IPS DF 6.9 (cell line): ENCODE measurements at places on chromosomes 7 and 10.

- DNase-seq, result no peak
These were observed 2.4 kb downstream of the ZNF467 start for GRCh38 chr7:149770728-149771636.

GRCh38 chr7:2698581-2699288, 10.7 kb downstream of the AMZ1 start:
- no peak for DNase-seq

DNA sequence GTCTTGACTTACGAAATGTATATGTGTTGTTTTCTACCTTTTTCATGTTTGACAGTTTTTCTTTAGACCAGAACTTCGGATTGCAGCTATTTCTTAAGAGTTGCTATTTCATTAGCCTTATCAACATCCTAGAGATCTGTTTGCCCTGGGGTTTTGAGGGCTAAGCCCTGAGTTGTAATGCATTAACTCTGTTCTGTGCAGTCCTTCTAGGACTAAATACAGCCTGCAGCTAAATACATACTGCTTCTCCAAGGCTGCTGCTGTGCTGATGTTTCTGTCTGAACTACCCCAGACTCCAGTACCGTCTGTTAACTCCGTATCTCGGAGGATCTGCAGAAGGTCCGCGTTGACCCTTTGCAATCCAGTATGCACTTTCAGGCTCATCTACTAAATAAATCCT, 26.5 kb downstream of the KIAA1217 start:
- DNase-seq, result no peak

DNA sequence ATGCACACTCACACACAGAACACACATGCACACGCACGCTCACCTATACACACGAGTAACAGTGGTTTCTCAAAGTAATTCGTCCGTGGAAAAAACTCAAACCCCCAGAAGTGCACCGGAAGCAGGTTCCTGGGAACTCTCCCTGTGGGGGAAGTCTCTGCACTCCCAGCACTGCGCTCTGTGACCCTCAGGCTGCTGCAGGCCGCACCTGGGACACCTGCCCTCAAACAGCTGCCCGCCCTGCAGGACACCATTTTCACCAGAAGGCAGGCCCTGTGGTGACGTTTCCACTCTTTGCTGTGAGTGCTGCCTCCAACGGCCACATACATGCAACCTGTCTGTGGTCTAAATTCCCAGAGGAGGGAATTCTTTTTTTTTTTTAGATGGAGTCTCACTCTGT, 21.3 kb downstream of the YKT6 start:
- DNase-seq, result no peak

DNA sequence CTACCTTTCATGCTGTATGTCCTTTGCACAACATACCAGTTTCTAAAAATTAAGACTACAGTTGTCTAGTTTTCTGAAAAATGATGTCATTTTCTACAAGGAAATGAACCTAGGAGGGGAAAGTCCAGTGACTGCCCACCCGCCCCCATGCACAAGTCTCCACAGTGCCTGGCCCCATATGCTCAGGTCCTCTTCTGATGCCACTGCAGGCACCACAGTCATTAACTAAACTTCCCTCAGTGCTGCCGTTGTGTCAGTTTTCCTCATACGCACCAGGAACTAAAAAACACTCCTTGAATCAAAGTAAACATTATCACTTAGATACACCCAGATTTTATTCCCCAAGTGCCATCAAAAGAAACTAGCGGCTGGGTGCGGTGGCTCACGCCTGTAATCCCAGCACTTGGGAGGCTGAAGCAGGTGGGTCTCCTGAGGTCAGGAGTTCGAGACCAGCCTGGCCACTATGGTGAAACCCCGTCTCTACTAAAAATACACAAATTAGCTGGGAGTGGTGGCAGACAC, 6.9 kb upstream of the TNS3 start:
- DNase-seq, result no peak

DNA sequence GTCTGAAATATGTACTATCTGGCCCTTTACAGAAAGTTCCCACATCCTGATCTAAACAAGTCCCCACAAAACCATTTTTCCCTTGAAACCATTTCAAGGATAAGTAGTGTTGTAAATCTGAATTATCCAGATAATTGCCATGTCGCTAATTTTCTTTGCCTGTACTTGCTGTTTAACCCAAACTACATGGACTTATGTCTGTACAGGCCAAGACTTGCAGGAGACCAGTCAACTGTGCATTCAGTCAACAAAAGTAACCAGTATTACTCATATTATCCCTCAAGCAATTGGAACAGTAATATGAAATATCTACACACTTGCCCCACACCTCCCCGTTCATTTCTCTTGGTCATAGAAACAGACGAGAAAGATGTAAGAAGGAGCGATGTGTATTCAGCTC, 347.8 kb upstream of the NFE2L3 start:
- no peak for DNase-seq

GRCh38 chr7:25775999-25776743, 375.8 kb upstream of the NFE2L3 start:
- DNase-seq, result no peak

DNA sequence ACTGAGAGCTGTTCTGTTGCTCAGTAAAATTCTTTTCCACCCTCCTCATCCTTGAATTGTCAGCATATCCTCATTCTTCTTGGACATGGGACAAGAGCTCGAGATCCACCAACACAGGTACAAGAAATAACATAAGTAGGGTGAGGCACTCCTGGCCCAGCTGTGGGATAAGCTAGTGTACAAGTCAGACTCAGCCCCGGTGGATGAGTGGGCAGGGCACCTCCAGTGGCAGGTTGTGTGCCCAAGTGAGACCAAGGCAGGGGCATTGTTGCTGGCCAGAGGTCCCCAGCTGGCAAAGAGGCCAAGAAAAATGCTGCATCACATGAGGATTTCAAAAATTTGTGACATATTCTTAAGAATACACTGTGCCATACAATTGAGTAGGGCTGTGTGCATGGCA, 402.0 kb upstream of the ZWINT start:
- no peak for DNase-seq

- no peak for DNase-seq
These were observed 296.8 kb downstream of the DNAJB6 start for GRCh38 chr7:157633465-157634185.
